Sigmoid colon (tissue), 7 donors: ENCODE measurements at places on chromosomes 4 and X. TPM values are rescaled to one million over a fixed set of nuclear protein-coding genes. Genes with fewer than 3 reads are reported as not detected.

DEFB131A gene
- not detected for polyA plus RNA-seq

PLS3 gene
- 13.2 TPM for polyA plus RNA-seq

FHIP1A gene
- polyA plus RNA-seq = 1.8 TPM

NKAP gene
- polyA plus RNA-seq = 3.6 TPM

SETD7 gene
- polyA plus RNA-seq = 7.9 TPM

TEX13D gene
- not detected for polyA plus RNA-seq

SLC25A53 gene
- polyA plus RNA-seq = 10.8 TPM

DDIT4L gene
- 1.3 TPM for polyA plus RNA-seq
